ENCODE measurements at places on chromosomes 5 and 9.

GRCh38 chr5:42767491-42768105 is 11.0 kb downstream of the CCDC152 start:
- DNase-seq = no peak

DNA sequence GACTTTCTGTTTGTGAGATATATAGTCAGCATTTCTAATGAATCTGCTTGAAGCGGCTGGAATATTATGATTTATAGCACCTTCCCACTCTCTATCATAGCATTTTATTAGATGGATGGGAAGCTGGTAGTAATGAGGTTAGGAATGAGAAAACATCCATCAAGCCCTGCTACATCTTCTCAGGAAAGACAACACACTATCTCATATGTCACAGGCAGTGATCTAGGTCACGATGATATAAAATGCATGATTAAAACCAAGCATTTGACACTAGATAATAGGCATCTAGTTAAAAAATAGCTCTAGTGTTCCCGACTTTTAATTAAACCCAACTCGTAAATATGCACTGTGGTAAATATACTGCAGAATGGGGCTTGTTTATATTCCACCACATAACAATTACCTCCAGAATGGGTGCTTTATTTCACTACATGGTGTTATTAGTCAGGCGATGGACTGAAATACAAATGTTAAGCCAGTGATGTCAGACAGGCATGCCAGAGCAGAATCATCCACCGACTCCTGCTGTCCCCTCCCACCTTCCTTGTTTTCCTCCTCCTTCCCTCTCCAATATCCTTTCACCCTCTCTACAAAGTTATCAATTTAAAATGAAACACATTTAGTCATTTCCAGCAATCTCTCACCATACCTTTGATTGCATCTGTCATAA is 286.8 kb downstream of the SPATA31D1 start:
- no peak for DNase-seq

- DNase-seq = no peak
Observed at GRCh38 chr9:68462105-68462775, 78.4 kb downstream of the TMEM252 start.

GRCh38 chr5:125477586-125477975 is 731.1 kb upstream of the ZNF608 start:
- DNase-seq = no peak

DNA sequence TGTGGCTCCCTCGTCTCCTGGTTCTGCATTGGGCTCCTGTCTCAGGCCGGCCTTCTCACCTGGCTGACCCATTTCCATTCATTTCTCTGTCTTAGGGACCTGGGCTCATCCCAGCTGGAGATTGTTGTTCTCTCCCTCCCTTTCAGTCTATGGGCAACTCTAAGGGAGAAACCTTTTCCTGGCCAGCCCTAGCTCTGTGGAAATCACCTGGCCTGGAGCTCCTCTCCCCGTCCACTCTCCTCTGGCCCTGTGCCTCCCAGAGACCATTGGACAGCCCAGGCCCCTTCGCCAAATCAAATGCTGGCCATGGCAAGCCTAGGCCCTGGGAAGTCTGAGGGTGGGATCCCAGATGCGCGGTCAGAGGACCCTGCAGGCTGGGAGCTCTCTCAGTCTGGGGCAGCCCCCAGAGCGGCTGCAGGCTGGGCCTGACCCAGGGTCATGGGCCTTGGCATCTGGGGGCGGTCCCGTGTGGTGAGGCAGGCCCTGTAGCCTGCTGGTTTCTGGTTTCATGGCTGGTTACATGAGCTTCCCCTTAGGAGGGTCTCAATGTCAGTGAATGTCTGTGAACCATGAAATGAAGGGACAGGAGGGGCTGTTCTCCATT is 253.5 kb downstream of the AOPEP start:
- no peak for DNase-seq

DNA sequence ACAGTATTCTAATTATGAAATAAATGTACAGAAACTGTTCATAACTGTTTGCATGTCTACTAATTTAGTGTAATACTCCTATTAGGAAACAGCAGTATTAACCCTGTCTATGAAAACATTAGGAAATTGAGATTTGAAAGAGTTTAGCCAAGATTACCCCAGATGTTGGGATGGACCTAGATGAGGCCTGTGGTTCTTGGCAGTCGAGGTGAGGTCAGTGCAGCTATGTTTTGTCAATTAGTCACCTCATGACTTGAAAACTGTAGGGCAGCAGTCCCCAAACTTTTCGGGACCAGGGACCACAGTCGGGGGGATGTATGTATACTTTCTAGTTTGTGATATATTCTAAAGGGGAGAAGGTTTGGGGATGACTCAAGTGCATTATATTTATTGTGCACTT is 4.7 kb downstream of the LNPEP start:
- no peak for DNase-seq

DNA sequence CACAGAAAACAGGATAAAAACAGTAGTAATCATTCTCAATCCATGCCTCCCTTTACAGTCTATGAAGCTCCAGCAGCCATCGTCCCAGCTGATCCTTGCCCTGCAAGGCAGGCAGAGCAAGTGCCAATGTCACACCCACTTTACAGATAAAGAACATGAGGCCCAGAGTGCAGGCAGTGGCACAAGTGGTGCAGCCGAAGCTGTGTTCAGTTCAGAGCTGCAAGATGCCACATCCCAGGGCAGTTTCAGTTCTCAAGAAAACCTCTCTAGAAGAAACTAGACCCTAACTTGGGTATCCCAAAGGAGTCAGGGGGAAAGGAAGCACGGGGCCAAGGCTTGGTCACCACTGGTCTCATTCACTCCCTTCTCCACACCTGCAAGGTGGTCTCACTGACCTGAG is 34.6 kb upstream of the CPLX2 start:
- DNase-seq = no peak

DNA sequence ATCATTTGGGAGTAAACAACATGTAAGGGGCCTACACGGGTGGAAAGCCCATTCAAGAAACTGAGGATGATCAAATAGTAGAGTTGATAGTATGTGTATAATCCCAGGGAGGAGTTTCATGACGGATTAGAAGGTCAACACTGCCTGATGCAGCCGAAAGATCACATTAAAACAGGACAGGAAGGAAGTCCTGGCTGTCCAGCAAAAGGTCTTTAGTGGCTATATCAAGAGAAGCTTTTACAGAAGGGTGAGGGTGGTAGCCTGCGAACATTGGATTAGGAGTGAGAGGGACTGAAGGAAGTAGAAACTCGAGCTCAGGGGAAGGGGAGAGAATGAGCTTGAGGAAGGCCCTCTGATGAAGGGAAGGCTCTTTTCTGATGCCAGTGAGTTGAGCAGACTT is 36.0 kb downstream of the DOCK8 start:
- no peak for DNase-seq

DNA sequence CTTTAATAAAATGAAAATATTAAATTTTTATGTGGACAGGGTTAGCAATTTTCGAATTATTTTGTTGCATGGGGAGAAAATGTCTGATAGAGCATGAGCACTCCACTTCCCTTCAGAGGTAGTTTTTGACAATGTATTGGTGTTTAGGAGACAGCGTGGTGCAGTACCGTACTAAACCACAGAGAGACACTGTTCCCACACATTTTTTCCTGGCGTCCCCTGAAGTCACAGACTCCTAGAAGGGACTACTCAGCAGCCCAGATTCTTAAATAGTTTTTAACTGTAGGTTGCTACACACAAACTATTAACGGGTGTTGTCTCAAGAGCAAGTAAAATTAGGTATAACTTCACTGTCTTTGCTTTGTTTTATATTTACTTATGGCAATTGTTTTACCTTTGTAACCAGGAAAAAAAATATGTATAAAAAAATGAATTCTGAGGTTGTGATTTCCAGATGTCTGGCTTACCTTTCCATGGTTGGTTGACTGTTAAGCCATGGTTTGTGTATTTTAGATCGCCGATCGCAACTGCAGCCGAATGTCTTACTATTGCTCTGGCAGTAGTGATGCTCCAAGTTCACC is 171.2 kb downstream of the DOCK8 start:
- DNase-seq = no peak

GRCh38 chr5:6545770-6546690 is 86.8 kb downstream of the NSUN2 start:
- DNase-seq = no peak

DNA sequence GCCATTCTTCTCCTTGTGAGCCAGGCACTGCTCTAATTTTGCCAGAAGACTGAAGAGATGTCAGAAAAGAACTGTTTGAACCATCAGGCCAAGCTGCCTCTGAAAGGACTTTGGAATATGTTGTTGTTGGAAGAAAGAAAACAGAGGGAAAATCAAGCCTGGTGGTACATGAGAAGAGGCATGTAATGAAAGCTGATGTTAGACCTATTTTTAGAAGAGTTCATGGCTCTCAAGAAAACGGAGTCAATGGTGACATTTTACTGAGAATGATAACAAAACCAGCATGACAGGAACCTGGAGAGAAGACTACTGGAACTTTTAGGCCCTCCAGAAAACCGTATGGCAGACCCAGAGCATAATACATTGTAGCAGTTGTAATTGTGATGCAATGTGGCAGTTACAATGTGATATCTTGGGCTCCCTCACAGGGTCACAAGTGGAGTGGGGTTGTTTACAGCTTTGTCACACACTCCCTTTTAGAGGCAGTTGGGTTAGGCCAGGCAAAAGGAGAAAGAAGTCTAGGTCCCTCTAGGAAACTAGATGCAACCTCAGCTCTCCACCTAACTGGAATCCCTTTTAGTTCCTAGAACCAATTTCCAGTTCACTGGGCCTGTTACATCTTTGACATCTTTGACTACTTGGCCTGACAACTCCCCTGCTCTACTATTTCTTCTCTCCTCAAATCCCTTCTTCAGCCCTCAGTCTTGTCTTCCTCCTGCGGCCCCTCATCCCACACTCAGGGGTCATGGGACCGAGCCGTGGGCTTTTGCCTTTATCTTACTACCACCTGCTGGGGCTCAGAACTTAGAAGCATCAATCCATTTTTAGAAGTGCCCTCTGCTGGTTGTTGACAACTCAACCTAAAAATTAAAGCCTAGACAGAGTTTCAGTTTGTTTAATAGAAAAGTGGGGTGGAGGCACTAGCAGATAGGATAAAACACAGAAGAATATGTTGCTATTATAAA is 61.2 kb upstream of the JAK2 start:
- no peak for DNase-seq

DNA sequence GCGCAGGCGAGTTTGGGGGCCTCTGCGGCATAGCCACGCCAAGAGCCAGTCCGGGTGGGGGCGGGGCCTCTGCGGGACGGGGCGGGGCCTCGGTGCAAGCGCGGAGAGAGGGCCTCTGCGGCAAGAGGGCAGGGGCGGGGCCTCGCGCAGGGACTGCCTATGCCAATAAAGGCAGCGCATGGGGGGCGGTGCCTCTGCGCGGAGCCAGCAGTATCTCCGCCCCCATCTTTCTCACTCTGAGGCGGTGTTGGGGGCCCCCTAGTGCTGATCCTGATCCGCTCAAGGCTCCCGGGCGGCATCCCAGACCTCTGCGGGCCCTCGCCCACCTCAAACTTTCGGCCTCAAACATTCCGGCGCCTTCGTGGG is 9.2 kb upstream of the GPRIN1 start:
- DNase-seq = peak; percentile 58

DNA sequence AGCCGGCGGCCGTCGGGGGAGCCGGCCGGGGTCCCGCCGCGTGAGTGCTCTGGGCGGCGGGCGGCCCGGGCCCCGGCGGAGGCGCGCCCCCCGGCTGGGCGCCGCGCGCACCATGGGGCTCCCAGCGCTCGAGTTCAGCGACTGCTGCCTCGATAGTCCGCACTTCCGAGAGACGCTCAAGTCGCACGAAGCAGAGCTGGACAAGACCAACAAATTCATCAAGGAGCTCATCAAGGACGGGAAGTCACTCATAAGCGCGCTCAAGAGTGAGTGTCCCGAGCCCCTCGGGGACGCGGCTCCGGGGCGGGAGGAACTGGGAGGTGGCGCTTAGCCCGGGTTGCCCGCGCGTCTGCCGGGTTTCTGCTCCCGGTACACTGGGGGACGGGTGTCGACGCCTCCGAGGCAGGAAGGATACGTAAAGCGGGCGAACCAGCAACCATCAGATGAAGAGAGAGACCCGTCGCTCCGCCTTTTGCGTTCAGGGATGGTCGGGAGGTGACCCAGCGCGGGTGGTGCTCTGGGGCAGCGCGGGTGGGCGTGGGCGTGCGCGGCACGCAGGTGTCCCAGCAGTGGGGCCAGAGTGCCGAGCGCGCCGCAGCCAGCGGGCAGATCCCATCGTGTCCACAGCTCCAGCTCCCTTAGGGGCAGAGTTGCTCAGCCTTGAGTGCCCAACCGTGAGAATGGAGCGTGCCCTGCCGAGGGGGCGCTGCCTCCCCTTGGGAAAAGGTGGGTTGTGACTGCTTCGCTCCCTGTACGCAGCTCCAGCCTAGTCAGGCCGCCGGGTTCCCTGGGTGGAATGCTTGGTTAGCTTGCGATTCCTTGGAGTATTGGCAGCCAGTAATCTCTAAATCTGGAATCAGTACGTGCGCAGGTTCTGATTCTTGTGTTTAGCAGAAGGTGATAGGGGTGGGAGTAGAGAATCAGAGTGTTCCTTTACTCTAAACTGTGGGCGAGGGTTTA is 753 bp downstream of the ARHGAP26 start:
- peak; percentile 46 for DNase-seq

DNA sequence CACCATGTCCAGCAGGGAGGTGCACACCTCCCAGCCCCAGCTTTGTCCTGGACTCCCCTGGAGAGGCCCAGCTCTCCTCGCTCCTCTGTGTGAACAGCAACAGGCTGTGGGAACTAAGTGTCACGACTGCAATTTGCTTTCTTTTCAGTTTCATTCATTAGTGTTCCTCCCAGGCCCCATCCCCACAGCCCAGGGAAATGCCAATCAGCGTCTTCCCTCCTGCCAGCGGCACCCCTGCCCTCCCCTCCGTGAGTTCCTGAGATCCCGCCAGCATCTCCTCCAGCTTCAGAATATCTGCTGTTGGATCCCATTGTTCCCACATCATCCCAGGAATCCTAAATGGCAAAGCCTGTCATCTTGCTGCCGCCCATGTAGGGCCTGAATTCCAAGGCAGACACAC is 13.1 kb upstream of the RPL26L1 start:
- no peak for DNase-seq

GRCh38 chr9:91474656-91475055 is 51.0 kb upstream of the NFIL3 start:
- DNase-seq = no peak

DNA sequence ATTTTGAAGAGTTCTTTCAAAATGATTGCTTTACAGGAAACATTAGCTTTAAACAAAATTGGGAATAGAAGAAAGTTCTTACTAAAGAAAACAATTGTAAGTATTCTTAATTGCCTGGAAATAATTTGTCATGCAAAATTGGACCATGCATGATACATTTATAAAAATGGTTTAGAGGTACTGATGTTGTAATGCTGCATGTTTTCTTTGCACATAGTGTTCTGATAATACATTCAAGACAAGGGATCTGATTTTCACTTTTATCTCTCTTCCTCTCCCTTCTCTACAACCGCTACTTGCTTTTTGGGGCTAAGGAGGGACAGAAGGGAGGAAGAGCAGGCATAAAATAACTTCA is 211.6 kb upstream of the MPDZ start:
- DNase-seq = no peak

- no peak for DNase-seq
Observed at GRCh38 chr5:42612750-42613366, 143.8 kb upstream of the CCDC152 start.

DNA sequence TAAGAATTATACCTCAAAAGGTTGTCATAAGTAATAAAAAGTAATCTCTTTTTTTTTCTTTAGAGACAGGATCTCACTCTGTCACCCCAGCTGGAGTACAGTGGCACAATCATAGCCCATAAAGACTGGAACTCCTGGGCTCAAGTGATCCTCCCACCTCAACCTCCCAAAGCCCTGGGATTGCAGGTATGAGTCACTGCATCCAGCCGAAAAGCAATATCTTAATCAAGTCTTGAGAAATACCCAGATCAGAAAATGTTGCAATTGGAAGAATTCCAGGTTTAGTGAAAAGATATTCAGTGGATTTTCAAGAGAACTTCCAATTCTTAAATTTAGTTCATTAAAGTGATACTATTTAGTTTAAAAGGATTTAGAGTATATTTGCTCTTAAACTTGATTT is 40.9 kb upstream of the IDNK start:
- no peak for DNase-seq

All from activated CD4-positive, alpha-beta T cell treated with anti-CD3 and anti-CD28 coated beads for 1 hour (primary cell).